ENCODE measurements at places on chromosomes 12 and 14.

DNA sequence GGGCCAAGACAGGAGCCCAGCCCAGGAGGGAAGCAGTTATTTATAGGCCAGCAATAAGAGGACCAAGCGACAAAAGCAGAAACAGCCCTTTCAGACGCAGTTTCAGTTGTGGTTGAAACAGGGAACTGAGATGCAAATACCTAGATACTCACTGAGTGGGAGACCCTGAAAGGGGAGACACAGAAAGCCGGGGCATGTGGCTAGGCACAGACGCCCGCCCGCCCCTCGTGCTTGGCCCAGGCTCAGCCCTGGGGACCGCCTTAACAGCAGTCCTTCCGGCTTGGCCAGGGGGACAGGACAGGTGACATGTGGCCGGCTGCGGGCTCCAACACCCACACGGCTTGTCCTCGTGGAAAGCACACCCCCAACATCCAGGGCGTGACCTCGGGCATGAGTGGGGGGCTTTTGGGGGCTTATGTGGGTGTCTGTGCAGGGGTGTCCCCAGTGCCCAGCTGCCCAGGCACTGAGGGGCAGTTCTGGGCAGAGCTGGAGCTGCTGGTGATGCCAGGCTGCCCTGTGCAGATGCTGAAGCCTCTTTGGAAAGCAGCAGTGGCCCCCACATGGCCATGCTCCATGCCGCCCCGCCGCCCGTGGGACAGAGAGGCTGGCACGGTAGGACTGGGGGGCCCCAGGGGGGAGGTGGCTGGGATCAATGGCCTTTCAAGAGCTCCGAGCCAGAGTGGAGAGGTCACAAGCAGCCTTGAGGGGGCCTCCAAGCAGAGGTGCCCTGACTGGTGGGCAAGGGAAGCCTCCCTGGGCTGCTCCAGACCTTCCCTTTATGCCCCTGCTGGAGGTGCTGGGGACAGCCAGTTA is 2.1 kb downstream of the PLD4 start:
- peak; percentile 32 for DNase-seq

DNA sequence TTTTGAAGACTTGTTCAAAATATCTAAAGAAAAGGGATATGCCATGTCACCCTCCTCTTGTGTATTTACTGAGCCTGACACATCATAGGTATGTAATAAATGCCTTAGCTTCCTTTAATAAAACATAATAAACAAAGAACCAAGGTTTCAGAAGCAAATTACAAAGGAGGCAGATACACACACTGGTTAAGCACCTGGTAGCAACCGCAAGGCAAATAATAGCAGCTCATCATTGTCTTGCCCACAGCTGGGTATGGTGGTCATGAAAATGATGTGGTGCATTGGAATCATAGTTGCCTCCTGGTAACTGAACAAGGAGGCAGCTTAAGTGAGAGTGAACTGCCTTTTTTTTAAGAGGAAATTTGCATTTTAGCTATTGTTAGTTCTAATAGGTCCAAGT is 39.0 kb downstream of the PAX9 start:
- no peak for DNase-seq

- DNase-seq: peak; percentile 48
Observed at GRCh38 chr14:68785534-68786490, 7.1 kb downstream of the ZFP36L1 start.

DNA sequence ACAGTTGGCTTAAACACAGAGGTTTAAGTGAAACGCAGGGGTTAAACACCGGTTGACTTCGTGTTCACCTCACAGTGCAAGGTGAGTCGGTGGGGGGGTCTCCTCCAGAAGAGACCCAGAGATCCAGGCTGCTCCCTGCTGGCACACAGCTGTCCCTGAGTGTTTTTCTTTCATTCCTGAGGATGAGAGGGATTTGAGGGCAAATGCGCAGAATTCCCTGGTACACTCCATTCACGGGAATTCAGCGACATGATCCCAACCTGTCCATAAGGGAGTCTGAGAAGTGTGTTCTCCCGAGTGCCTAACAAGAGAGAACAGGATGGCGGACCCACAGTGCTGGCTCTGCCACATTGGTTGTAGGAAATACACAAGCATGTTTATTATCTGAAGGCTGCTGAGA is 107.2 kb upstream of the ESRRB start:
- no peak for DNase-seq

- peak; percentile 80 for DNase-seq
Observed at GRCh38 chr12:94532490-94533422, 73.1 kb upstream of the CEP83 start.

- no peak for DNase-seq
Observed at GRCh38 chr12:43069768-43070221, 480.2 kb upstream of the PRICKLE1 start.

DNA sequence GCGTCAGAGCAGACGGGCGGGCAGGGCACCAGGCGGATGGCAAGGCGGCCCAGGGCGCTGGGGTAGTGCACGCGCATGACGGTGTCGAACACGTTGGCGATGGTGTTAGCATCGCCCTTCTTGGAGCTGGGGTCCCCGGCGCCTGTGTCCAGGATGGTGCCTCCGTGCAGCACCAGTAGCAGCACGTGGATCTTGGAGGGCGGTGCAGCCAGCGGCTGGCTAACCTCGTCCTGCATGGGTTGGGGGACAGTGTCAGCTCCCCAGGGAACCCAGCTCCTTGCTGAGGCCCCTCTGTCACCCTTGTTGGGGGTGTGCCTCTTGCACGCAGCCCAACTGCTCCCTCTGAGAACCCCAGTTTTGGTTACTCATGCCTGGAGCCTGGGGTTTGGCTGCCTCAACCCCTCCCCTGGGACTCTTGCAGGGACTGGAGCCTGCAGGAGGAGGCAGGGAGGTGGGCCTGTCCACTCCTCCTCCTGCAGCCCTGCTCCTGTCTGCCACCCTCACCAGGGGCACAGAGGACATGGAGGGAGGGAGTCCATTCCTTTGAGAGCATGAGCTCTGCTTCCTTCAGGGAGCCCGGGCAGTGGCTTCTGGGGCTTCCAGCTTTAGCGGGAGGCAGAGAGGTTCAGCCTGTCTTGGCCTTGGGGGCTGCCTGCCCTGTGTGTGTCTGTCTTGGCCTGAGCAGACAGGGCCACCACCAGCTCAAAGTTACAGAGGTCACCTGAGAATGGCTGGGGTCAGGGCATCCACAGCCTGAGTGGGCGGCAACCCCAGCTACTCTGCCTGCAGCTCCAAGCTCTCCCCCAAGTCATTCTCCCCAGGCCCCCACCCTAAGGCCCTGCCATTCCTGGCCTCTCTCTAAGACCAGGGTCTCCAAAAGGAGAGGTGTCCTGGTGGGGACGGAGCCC is 17.1 kb downstream of the ARL6IP4 start:
- DNase-seq: no peak
